ENCODE measurements at places on chromosomes 12 and 14. TPM values are rescaled to one million over a fixed set of nuclear protein-coding genes. Genes with fewer than 3 reads are reported as not detected.
A peak's percentile ranks its signal among the peaks of the same experiment; 100 is the strongest.

KCNH3 gene
- total RNA-seq = not detected

B4GALNT3 gene
- total RNA-seq = 1.1 TPM

GRCh38 chr12:130342442-130342841, 4.8 kb downstream of the PIWIL1 start:
- no peak for DNase-seq

DNA sequence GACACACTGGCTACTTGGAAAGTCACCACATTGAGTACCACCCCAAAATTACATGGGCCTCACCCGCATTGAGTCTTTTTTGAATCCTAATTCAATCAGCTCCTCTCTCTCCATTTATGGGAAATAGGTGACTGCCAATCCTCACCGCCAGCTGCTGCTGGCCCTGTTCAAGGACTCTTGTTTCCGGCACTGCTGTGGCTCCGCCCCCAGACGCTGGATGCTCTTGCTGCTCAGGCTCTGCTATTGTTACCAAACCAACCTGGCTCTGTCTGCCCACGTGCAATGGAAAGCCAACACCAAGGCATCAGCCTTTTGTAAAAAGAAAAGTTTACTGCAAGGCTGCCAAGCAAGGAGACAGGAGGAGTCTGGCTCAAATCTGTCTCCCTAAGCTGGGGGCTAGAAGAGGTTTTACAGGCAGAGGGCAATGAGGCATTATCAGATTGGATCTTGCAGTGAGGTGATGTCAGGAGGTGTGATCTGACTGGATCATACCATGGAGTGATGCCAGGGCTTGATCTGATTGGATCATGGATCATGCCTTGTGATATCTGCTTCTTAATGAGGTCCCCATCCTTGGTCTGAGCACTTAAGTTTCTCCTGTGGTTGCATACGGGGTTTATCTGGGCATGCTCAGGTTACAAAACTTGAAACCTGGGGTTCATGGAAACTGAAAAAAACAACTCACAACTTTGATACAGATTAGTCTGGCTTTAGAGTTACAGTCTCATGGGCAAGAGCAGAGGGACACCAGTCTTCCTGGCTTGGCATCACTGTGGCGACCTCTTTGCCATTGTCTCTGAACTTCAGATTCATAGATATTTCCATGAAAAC, 117.1 kb upstream of the SLC35F4 start:
- DNase-seq = peak; percentile 23

GRCh38 chr12:55684761-55685370, 22.8 kb downstream of the ITGA7 start:
- DNase-seq = no peak

DNA sequence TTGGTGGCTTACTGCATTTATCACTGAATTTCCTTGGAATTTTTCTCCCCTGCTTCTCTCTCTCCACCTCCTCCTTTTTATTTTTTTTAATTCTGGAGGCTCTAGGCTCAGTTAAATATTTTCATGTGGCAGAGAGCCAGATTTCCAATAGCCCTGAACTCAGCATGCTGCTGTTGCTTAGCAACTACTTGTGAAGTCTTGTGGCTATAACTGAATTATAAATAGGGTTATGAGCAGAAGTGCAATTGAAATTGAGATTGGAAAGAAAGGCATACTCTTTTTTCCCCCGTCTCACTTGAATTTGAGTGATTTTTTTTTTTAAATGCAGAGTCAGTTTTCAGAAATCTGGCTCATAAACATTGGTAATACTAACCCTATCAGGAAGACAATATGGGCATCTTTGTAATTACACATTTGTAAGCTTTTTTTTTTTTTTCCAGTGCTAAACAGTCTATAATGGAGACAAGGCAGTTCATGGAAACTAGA, 38.3 kb downstream of the ATF7IP start:
- peak; percentile 18 for DNase-seq

GRCh38 chr14:99840774-99841305, 47.6 kb downstream of the EML1 start:
- no peak for DNase-seq

DNA sequence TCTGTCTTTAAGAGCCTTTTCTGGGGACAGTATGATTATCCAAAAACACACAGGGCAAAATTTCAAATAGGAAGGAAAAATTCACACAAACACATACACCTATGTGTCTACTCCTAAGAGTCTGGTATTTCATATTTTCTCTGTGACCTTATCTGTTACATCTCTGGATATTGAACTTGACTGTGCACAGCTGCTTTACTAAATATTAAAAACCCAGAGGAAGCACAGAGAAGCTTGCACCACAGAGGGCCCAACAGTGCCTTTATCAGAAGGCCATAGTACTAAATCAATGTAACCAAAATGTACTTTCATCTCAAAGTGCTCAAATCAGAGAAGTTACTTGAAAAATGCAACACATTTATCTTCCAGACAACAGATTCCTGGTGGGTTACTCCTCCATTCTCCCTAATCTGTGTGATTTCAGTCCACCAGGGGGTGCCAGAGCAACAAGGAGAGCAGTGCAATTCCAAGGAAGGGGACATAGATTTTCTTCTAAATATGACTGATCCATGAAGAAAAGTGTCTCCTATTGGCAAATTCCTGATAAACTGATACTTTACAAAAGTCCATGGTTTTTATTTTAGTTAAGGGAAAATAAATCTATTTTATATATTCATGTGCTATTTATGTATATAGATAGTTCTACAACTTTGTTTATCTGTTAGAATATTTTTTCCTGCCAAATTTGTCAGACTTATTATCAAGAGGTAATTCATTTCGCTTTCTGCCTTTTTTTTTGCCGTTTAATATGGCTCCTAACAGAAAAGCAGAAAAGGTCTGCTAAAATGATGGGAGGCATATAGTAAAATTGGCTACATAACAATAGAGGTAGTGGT, 617.6 kb downstream of the LRFN5 start:
- peak; percentile 79 for DNase-seq
